ENCODE measurements at places on chromosomes 6 and 20.

GRCh38 chr6:63058601-63059000, 152.7 kb upstream of the FKBP1C start:
- DNase-seq, result no peak

DNA sequence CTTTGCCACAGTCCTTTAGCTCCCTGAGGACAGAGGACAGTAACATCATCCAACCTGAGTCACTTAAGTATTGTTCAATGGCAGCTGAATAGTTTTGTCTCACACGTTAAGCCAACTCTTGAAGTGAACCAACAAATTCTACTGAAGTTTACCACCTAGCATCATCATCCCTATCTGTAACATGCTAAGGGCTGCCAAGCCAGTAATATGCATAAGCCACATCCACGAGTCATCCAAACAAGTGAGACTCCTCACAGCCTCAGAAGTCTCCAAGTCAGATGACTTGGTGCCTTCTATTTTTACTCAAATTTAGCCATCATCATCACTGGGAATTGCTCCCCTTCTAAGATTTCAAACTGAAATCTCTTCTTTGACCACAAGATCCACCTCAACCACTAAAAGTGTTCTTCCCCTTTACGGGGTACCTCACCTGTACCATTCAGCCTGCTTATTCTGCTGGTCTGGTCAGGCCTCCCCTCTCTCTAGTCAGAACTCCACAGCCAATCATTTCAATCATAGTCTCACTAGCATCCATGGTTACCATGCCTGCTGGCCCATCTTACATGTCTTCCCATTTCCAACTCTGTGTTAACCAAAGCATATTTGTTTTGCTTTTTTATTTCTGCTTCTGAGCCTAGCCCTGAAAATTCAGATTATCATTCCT, 73.7 kb downstream of the DTNBP1 start:
- DNase-seq, result no peak

DNA sequence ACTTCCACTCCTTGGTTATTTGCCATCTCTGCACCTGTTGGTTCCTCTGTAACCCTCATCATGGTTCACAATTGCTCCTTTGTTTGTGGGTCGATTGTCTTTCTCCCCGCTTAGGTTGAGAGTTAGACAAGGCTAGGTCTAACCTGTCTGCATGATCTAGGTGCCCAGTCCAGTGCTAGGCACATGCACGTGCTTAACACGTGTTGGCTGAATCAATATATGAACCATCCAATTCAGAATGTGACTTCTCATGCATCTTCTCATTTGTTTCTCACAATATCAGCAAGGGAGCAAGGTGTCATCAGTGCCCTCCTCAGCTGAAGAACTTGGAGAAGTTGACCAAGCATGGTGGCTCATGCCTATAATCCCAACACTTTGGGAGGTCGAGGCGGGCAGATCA, 36.9 kb upstream of the CTNNBL1 start:
- DNase-seq, result no peak

DNA sequence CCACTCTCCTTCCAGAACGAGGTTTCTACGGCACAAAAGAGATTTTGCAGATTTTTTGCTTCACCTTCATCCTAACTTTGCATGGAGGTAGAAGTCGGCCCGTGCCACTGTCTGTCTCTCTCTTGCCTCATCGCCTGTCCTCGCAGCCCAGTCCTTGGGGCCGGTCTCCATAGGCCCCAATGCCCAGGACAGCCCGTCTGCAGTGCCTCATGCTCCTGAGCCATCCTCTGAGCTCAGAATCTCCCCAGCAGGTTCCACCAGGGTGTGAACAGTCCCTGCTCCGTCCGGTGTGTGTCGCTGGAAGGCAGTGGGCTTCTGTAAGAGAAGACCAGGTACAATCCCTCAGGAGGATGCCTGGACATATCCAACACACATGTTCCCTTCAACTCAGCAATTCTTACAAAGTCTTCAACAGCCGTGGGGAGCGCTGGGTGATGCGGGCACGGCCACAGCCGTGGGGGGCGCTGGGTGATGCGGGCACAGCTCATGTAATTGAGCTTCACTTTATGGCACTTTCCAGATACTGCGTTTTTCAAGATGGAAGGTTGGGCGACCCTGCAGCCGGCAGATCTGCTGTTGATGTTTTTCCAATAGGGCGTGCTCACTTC, 231.9 kb downstream of the DLL1 start:
- DNase-seq, result peak; percentile 64

- DNase-seq, result no peak
Observed at GRCh38 chr6:27096834-27097511, 150.5 kb upstream of the PRSS16 start.

- no peak for DNase-seq
Observed at GRCh38 chr6:7144872-7145584, 37.3 kb downstream of the RREB1 start.

DNA sequence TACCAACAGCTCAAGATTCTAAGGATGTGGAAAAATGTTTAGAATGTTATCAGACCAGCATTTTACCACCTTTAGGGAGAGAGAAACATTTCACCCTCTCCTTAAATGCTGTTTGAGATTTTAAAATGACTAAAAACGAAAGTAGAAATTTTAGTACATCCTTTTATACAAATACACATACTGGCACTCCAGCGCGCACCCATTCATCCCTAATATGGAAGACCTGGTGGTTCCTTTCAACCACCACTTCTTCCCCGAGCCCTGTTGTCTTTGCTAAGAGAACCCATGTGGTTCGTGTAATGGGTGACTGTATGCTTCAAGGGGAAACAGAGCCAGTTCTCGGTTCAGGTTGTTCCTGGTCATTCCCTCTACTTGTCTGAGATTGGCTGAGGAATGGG, 21.3 kb downstream of the SPATA2 start:
- DNase-seq, result no peak

GRCh38 chr6:54291146-54291545, 17.1 kb upstream of the TINAG start:
- DNase-seq, result no peak

DNA sequence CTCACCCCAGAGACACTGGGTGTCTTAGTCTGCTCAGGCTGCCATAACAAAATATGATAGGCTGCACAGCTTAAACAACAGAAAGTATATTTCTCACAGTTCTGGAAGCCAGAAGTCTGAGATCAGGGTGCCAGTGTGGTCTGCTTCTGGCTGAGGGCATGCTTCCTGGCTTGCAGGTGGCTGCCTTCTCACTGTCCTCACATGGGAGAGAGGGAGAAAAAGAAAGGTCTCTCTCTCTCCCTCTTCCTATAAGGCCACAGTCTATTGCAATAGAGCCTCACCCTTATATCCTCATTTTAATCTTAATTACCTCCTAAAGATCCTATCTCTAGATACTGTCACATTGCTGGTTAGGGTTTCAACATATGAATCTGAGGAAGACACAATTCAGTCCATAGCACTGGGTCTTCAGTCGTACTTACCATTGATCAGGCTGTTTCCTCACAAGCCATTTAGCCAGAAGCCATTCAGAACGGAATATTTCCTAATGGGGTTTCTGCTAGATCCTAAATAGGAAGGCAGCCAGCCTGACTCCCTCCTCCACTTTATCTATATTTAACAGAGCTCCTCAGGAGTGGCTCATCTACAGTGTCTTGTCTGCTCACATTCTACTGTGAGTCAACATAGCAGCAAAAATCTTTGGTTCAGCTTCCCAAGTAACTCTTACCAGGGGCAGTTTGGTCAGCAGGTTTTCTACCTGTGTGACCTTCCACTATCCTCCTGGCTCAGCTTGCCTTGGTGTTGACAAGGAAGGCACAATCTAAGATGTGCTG, 42.2 kb downstream of the CD164 start:
- no peak for DNase-seq
